ENCODE measurements at places on chromosomes 4 and X.

DNA sequence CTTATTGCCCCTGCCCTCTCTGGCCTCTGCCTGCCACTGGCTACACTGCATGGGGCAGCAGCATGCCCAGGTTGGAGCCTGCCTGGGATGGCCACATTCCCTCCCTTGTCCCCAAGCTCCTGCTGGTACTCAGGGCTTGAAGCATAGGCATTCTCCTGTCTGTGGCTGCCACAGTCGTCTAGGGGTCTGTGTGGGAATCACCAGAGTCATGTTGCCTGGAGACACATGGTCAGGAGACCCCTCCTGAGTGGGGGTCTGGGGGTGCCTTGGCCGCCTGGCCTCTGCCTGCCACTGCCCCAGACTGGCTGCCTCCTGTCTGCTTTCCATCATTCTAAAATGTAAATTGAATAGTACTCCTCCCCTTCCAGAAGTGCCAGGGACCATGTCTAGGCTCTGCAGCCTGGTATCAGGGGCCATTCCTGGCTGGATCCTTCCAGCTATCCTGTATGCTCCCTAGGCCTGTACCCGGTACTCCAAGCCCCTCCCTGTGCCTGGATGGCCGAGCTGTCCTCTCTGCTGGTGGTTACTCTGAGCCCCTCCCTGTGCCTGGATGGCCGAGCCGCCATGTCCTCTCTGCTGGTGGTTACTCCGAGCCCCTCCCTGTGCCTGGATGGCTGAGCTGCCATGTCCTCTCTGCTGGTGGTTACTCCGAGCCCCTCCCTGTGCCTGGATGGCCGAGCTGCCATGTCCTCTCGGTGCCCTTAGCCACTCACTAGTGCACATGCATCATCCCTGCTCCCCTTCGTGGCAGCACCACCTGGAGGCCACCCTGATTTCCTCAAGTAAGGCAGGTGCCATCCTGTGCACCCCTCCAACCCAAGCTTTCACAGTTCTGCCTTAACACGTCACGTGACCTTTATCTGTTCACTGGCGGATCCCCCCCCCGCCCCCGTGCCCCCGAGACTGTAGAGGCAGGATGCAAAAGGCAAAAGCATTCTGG lies 5.5 kb upstream of the NKX1-1 start:
- no peak for DNase-seq

GRCh38 chr4:54315561-54316538 lies 86.8 kb downstream of the PDGFRA start:
- no peak for DNase-seq

- no peak for DNase-seq
Observed at GRCh38 chr4:75054078-75054477, 121.2 kb downstream of the PARM1 start.

- no peak for DNase-seq
Observed at GRCh38 chr4:76233529-76233928, 18.0 kb upstream of the FAM47E start.

DNA sequence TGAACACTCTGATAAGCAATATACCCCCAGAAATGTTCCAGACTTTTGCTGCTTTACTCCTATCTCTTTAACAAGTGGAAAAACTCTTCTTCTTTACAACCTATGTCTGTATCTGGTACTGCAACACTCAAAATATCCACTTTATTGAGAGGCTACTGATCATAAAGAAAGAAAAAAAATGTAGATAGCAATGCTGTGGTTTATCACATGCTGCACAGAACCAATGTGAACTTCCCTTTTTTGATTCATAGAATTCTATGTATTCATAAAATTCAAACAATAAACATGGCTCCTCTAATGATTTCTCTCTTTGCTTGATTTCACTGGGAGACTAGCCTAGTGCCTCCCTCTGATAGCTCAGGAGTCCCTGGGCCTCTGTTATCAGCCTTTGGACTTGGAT lies 223.5 kb downstream of the ZNF674 start:
- no peak for DNase-seq

- no peak for DNase-seq
Observed at GRCh38 chr4:25290490-25291067, 22.0 kb upstream of the ZCCHC4 start.

DNA sequence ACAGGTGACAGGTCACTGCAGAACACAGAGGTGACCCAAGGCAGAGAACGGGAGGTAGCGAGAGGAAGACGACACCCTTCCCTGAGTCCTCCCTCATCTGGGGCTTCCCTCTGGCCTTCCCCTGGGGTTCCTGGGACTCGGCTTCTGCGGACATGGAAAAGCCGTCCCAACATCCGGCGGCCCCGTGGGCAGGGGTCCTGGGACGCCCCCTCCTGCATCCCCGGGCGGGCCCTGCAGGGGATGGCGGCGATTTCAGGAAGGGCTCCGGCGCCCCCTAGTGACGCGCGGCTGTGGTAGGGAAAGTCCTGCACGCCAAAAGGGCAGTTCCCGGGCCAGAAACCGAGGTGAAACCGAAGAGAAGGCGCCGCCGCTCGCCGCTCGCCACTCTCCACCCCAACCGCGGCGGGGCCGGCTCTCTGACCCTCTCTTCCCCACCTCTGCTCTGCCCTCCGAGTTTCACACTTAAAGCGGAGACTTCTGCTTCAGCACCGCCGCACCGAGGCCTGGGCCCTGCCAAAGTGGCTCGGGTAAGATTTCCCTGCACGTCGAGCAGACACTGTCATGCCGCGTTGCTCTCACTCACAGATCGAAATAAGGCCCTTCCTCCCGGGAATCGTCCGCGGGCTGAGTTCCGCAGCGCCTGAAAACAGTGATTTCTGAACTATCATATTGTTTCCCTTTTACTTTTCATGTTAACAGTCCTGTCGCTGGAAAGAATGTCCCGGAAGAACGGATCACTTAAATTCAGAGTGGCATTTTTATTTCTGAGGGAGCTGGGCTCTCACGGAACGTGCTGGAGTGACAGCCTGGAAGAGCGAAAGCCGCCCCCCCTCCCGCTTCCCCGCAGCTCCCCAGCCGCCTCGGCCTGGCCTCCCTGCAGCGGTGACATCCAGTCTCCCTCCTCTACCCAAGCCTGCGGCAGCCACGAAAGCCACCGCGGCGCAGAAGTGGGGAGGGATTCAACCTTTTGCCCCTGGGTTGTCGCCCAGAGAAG lies 110.6 kb downstream of the DCTD start:
- DNase-seq: peak; percentile 28

DNA sequence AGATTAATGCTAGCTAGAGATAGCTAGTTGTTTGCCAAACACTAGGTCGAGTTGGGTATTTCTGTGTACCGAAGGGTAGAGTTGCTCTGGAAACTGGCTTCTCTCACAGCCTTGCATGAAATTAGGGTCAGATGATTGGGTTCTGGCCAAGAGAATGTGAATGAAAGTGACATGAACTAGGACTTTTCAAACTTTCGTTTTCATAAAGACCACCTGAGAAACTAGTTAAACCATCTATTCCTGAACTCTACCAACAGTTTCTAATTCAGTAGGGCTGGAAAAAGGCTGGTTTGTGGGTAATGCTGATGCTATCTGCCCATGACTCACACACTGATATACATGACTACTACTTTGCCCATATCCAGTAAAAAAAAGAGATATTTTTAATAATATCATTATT lies 157.6 kb downstream of the GASK1B start:
- no peak for DNase-seq

GRCh38 chr4:130077275-130077674 lies 981.3 kb downstream of the C4orf33 start:
- DNase-seq: no peak

DNA sequence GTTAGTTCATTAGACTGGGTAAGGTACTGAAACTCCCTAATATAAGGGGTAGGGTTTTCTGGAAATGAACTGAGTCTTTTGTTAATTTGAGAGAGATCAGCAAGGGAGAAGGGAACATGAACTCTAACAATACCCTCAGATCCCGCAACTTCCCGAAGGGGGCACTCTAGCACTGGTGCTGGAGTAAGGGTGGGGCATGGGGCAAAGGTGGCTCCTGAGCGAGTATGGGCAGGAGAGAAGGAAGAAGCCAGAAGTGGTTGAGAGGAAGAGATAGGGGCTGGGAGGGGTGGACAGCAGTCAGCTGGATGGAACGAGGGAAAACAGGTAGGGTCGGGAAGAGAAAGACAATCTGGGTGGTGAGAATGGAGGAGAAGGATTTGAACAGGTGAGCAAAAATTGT lies 183.2 kb upstream of the MAGEE2 start:
- DNase-seq: no peak

- DNase-seq: no peak
Observed at GRCh38 chr4:66555301-66555700, 885.0 kb upstream of the EPHA5 start.

- DNase-seq: no peak
Observed at GRCh38 chr4:167885872-167886271, 206.5 kb upstream of the ANXA10 start.

DNA sequence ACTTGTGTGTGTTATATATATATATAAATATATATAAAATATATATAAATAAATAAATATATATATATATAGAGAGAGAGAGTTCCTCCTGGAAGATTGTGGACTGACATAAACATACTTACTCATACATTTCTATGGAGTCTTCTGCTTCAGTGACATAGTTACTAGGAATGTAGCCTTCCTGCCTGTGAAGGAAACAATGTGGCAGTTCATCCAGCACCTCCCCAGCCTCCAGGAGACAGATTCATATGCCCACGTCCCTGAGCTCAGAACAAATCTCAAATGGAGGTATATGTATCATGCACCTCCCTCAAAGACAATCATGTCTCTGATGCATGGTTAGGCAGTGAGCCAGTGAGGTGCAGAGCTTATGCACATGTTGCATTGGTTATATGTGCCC lies 11.4 kb upstream of the TIMM8A start:
- no peak for DNase-seq

DNA sequence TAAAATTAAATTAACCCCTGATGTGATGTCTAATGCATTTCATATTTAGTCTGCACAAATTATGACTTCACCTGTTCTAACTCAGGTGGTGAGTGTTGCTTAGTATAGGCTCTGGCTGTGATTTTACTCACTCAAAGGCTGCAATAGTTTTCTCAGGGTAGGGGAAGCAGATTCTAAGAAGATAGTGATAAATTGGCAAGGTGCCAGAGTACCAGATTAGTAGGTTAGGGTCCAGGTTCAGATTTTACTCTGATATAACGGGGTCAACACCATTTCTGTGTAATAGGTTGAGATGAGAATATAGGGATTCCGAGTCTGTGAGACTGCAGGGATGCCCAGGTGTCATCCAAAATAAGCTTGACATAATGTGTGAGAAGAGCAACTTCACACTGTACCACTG lies 1049.6 kb downstream of the STIM2 start:
- no peak for DNase-seq

Data from stimulated activated CD4-positive, alpha-beta T cell treated with anti-CD3 and anti-CD28 coated beads, TNF-alpha, amount 100 ng/mL, for 24 hours (primary cell).